ENCODE measurements at places on chromosomes 7 and 10.

- no peaks in the 10 kb centered on the region for H3K4me1 ChIP-seq
- H3K27me3 ChIP-seq, result no peaks in the 10 kb centered on the region
- H3K36me3 ChIP-seq, result no peaks in the 10 kb centered on the region
Measured at GRCh38 chr10:86600296-86600695, 54.1 kb upstream of the OPN4 start.

GRCh38 chr7:15130666-15131541, 228.4 kb upstream of the DGKB start:
- no peak overlapping the region for H3K4me3 ChIP-seq
- DNase-seq, result no peak
- H3K27me3 ChIP-seq, result no peaks in the 10 kb centered on the region

DNA sequence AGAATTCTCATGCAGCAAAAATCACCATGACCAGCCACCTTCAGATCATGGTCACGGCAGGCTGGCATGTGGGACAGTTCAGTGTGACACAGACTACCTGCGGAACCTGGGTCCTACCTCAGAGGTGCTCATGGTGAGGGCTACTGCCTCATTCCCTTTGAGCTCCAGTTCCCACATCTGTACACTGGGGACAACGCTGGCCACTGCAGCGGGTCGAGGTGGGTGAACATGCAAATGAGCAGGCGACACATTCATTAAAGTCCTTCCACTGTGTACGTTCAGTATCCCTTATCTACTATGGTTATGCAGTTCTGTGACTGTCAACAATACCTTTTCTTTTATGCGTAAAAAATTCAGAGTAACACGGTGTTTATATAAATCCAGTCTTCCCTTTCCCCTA, 218.7 kb upstream of the AOAH start:
- DNase-seq, result no peak
- no peak overlapping the region for H3K4me3 ChIP-seq
- peaks cover 18% of the 10 kb centered on the region for H3K36me3 ChIP-seq
- peaks cover 29% of the 10 kb centered on the region for H3K4me1 ChIP-seq

- peak; percentile 82 for DNase-seq
- H3K27ac ChIP-seq, result peak overlapping the region; percentile 23
- H3K27me3 ChIP-seq, result peaks cover 6% of the 10 kb centered on the region
- H3K4me3 ChIP-seq, result no peak overlapping the region
- peaks cover 10% of the 10 kb centered on the region for H3K4me1 ChIP-seq
- H3K36me3 ChIP-seq, result no peaks in the 10 kb centered on the region
Measured at GRCh38 chr7:98836811-98837629, 32.8 kb downstream of the TMEM130 start.

- no peak overlapping the region for H3K4me3 ChIP-seq
- H3K4me1 ChIP-seq, result peaks cover 16% of the 10 kb centered on the region
- peaks cover 6% of the 10 kb centered on the region for H3K27me3 ChIP-seq
- no peak overlapping the region for H3K27ac ChIP-seq
- DNase-seq, result no peak
Measured at GRCh38 chr7:86925221-86925620, 134.2 kb downstream of the ELAPOR2 start.

DNA sequence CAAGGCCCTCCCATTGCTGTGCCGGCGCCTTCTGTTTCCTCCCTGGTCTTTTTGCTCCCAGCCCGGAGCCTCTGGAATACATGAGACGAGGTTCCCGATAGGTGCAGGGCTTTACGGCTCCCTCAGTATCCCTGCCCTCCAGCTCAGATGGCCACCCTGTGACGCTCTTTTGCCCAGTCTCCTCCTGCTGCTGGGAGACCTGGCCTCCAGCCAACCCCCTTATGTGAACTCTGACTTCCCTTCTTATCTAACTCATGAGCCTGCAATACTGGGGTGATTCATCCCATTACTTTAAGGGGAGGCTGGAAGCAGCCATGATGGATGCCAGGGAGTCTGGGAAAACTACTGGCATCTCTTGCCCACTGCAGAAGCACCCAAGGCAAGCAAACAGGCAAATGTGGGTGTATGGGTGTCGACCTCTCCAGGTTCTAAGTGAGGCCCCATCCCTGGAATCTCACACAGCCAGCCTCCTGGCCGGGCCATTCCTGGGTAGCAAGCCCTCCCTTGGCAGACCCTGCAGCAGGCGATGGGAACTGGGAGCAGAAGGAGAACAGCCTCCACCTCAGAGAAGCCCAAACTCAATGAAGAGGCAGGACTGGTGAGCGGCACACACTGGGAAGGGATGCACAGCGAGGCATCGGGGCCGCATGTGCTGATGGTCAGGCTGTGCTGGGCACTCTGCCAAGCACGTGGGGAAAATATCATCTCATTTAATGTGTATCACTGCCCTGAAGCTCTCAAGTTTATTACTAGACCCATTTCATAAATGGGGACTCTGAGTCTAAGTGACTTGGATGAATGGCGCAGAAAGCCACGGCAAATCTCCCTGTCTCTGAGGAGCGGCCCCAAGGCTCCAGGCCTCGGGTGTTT, 97.5 kb downstream of the FAM53B start:
- peaks cover 42% of the 10 kb centered on the region for H3K4me1 ChIP-seq
- no peak overlapping the region for H3K27ac ChIP-seq
- no peaks in the 10 kb centered on the region for H3K36me3 ChIP-seq
- no peak overlapping the region for H3K4me3 ChIP-seq

GRCh38 chr7:1543826-1544177, 12.2 kb downstream of the TMEM184A start:
- H3K36me3 ChIP-seq, result no peaks in the 10 kb centered on the region
- no peak overlapping the region for H3K27ac ChIP-seq
- no peak overlapping the region for H3K4me3 ChIP-seq
- DNase-seq, result no peak

DNA sequence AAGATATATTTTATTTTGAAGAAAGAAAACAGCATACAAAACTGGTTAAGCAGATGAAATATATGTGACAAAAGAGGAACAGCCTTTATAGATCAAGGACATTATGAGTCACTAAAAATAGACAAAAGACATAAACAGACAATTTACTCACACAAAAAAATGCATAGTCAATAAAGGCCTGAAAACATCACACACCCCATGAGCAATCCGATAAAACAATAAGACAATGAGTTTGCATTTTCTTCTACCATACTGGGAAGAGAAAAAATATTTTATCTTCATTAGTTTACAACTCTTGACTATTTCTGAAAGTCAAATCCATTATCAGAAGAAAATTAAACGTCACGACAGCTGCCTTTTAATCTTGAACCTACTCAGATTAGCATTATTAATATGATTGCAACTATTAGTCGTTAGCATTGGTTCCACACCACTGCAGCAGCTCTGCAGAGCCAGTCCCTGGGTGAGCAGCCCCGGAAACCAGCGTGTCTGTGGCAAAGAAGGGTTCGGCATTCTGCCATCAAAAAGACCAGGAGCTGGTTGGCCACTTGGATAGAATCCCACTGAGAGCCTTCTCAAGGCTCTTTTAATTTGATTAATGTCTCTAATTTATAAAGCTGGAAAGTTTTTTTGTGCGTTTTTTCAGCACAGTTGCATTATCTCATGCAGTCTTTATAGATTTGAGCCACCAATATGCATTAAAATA, 305.4 kb upstream of the SHH start:
- no peak for DNase-seq
- no peak overlapping the region for H3K4me3 ChIP-seq
- H3K27me3 ChIP-seq, result peaks cover 5% of the 10 kb centered on the region
- H3K4me1 ChIP-seq, result no peaks in the 10 kb centered on the region
- H3K36me3 ChIP-seq, result no peaks in the 10 kb centered on the region
- no peak overlapping the region for H3K27ac ChIP-seq

GRCh38 chr7:43781726-43782607, 23.5 kb downstream of the BLVRA start:
- peaks cover 2% of the 10 kb centered on the region for H3K27me3 ChIP-seq
- no peak overlapping the region for H3K27ac ChIP-seq
- H3K36me3 ChIP-seq, result peaks cover 23% of the 10 kb centered on the region
- no peak overlapping the region for H3K4me3 ChIP-seq
- H3K4me1 ChIP-seq, result no peaks in the 10 kb centered on the region

DNA sequence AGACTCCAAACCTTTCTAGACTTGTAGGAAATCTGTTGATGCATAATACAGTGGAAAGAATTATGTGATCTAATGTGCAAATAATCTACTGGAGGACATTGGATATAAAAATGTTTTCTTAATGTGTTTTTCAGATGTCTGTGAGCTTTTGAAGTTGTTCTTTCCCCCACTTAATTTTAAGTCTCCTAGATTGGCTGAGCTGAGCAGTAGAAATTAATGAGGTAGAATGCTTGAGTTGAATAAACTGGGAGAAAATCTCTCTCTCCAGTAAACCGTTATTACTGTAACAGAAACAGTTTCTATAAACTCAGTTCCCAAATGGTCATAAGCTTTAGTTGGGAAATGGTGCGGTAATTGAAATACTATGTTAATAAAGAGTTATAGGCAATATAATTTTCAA, 15.7 kb downstream of the CSGALNACT2 start:
- H3K4me3 ChIP-seq, result no peak overlapping the region
- no peaks in the 10 kb centered on the region for H3K27me3 ChIP-seq
- H3K4me1 ChIP-seq, result peaks cover 15% of the 10 kb centered on the region
- H3K27ac ChIP-seq, result no peak overlapping the region

DNA sequence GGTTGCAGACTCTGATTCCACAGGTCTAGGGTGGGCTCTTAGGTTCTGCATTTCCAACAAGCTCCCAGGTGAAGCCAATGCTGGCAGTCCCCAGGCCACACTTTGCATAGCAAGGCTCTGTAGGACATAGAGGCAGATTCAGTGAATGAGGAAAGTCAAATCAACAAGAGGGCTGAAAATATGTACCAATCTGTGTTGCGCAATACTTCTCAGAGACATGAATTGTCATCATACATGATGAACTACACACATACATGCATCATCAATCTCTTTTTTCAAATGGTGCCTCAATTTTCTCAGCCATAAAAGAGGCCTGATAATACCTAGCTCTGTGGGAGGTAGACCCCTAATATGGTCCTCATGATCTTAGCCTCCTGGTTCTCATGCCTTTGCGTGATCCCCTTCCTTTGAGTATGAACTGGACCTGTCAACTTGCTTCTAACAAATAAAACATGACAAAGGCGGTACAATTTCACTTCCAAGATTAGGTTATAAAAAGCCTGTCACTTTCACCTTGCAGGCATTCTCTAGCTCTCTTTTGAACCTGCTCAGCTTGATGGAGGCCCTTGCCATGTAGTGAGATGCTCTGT, 49.0 kb downstream of the PIK3CG start:
- H3K27me3 ChIP-seq, result peaks cover 2% of the 10 kb centered on the region
- no peak overlapping the region for H3K4me3 ChIP-seq
- H3K4me1 ChIP-seq, result no peaks in the 10 kb centered on the region
- no peak overlapping the region for H3K27ac ChIP-seq
- no peaks in the 10 kb centered on the region for H3K36me3 ChIP-seq

DNA sequence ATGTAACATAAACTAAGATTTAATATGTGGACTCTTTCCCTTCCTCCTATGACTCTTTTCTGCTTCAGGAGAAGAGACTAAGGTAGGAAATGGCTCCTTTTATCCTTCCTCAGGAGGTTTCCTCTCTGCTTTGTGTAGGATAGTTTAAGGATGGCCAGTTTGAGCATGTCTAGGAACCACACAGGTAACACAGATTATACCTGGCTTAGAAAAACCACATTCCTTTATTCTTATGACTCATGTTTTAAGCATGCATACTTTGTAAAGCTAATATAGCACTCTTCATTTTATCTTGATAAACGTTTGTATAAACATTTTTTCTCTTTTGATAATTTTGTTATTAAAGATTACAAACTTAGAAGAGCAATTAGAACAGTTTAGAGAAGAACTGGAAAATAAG, 57.8 kb downstream of the CYP51A1 start:
- no peaks in the 10 kb centered on the region for H3K4me1 ChIP-seq
- no peak overlapping the region for H3K27ac ChIP-seq
- no peaks in the 10 kb centered on the region for H3K27me3 ChIP-seq
- no peak for DNase-seq
